ENCODE measurements at places on chromosomes 2 and 18. TPM values are rescaled to one million over a fixed set of nuclear protein-coding genes. Genes with fewer than 3 reads are reported as not detected.

The BUB1 gene
- 5.0 TPM for total RNA-seq

The ABCA12 gene
- 0.12 TPM for total RNA-seq

The XDH gene
- total RNA-seq = 0.97 TPM

The RUFY4 gene
- total RNA-seq = not detected

The RAX gene
- not detected for total RNA-seq

The SERPINB5 gene
- 0.65 TPM for total RNA-seq

The MAPK4 gene
- total RNA-seq = not detected

The REG1B gene
- total RNA-seq = not detected

The DNPEP gene
- 95.2 TPM for total RNA-seq

The METTL5 gene
- 28.1 TPM for total RNA-seq

The POTEI gene
- not detected for total RNA-seq

The GCKR gene
- total RNA-seq = 0.32 TPM

The C2orf72 gene
- total RNA-seq = not detected

The TXNDC2 gene
- 0.12 TPM for total RNA-seq

The MGAT5 gene
- total RNA-seq = 34.4 TPM

The ASXL3 gene
- total RNA-seq = 1.6 TPM

The CTNNA2 gene
- total RNA-seq = under 0.01 TPM

The C1QL2 gene
- not detected for total RNA-seq

The TGFA gene
- total RNA-seq = 0.49 TPM

The PRKAG3 gene
- total RNA-seq = not detected

The ANXA4 gene
- 68.0 TPM for total RNA-seq

The ANKRD62 gene
- total RNA-seq = not detected

The PROKR1 gene
- not detected for total RNA-seq

Measured in hair follicle dermal papilla cell (primary cell).